IPS-NIHi11 (cell line): ENCODE measurements at places on chromosomes 4 and X.

GRCh38 chr4:11073621-11074051, 355.1 kb downstream of the HS3ST1 start:
- DNase-seq: peak; percentile 7

GRCh38 chr4:1271686-1272085, 18.0 kb upstream of the MAEA start:
- no peak for DNase-seq

DNA sequence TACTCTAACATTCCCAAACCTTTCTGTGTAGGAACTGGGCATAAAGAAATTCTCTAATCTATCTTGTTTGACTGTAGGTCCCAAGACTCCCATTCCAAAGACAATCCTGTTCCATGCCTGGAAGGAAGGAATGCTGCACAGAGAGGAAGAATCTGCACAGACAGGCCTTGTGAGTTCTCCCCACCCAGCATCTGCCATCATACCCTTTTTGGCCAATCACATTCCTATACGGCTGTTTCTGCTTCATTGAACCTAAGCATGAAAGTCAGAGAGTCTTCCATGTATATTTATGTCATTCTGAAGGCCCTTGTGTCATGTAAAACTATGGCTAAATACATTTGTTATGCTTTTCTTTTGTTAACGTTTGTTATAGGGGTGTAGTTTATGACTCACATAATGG, 667.7 kb upstream of the IGFBP7 start:
- peak; percentile 7 for DNase-seq

DNA sequence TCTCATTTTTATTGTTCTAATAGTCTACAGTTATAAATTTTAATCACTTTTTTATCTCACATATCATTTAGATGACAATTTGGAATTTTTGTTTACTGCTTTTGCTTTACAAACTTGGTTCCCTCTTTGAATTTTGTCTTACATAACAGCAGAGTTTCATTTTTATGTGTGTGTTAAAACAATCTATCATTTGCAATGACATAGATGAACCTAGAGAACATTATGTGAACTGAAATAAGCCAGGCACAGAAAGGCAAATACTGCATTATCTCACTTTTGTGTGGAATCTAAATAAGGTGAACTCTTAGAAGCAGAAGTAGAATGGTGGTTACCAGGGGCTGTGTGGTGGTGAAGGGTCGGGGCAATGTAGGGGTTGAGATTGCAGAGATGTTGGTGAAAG, 170.7 kb downstream of the GASK1B start:
- no peak for DNase-seq

GRCh38 chrX:19177721-19178120, 55.5 kb upstream of the ADGRG2 start:
- DNase-seq: no peak

- no peak for DNase-seq
These were observed 8.1 kb downstream of the GAB1 start for GRCh38 chr4:143344774-143345173.

DNA sequence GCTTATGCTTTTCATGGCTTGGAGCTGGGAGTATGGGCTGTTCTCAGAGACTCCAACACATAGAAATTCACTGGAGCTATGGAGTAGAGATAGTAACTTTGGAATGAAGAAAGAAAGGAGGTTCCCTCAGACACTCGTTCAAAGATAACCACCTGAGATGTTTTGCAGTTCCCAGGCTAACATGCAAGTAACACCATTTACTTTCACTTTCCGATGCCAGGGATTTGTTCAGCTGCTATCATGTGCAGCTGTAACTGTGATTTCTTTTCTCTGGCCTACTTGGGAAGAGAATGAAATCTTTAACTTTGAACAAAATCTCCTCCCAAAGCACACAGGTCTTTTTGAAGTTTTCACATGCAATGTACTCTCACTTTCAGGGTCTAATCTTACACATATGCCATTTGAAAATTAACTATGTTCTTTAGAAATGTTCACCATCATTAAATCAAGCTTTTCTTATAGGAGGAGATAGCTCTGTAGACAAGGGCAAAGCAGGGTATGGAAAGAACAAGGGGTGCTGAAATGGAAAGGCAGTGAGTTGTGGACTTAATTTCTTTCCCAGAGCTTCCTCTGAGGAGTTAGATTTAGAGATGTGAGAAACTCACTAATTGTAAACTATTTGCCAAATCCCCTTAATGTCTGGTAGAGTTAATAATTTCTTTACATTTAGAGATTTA, 514.3 kb downstream of the PDHA2 start:
- DNase-seq: no peak

- no peak for DNase-seq
These were observed 694.4 kb upstream of the FAM241A start for GRCh38 chr4:111450867-111451266.

GRCh38 chr4:73341454-73341853, 62.6 kb upstream of the ALB start:
- DNase-seq: peak; percentile 46

DNA sequence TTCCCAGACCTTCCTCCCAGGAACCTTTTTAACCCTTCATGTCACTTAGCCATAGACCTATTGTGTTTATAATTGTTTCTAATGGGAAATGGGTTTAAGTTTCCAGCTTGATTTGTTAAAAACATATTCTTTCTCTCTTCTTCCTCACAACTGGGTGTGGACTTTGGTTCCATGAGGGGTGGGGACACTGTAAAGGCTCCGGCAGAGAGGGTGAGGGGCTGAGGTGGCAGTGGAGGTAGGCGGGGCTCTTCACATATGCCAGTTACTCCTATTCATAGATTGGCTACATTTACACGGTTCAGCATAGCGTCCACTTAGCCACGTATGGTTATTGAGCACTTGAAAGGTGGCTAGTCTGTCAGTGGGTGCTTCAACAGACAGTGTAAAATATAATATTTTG, 7.8 kb downstream of the INTS6L start:
- no peak for DNase-seq

GRCh38 chrX:84956304-84956703, 47.4 kb upstream of the APOOL start:
- DNase-seq: no peak

GRCh38 chr4:5776510-5776909, 65.5 kb downstream of the EVC start:
- no peak for DNase-seq

DNA sequence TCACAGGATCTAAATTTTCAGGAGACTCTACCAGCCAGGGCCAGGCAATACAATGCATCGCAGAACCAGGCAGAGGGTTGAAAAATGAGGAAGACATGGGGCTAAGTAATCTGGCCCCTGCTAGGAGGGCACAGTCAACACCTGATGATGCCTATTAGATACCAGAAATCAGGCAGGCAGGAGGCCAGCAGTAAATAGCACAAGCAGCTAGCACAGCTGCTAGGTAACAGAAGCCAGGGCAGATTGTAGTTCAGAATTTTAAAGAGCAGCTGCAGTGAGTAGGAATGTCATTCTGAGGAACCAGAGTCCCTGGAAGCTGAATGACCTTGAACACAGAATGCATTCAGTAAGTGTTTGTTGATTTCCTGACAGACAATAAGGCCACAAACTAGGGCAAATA, 38.8 kb upstream of the TRPC5OS start:
- DNase-seq: no peak

GRCh38 chrX:153628129-153628528, 18.9 kb upstream of the DUSP9 start:
- DNase-seq: no peak
